Esophagus mucosa (tissue), 1 donor: ENCODE measurements at places on chromosomes 1 and 21. TPM values are rescaled to one million over a fixed set of nuclear protein-coding genes. Genes with fewer than 3 reads are reported as not detected.

DNA sequence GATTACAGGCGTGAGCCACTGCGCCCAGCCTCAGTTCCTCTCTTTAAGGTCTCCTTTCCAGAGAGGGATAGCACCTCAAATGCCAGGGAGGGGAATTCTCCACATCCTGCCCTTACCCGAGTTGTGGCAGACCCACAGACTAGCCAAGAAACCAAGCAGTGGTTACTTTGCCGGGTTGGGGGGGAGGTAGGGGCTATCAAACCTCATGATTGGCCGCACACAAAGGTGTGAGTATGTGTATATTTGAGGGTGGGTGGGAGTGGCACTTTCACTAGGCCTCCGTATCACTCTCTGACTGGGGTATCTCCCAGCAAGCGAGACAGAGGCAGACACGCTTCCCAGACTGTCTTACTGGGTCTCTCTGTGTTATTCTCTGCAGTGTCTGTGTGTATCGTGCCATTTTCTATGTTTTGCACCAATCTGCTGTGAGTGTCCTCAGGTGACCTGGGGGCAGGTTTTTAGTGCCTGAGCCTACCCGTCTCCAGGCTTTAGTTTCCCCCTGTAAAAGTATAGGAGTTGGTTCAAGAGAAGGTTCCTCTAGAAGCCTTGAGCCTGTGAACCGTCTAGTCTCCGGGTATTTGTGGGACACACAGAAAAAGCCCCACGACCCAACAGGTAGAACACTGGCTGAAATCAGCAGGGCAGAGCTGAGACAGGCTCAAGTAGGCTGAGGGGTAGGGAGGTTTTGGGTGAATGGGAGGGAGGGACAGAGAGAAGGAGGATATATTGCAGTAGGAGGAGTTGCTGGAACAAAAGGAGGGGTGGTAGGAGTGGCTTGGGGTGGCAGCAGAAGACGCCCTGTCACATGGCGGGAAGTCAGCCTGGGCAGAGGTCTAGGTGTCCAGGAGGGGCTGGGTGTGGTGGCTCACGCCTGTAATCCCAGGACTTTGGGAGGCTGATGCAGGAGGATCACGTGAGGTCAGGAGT is 10.3 kb downstream of the LMNA start:
- peak; percentile 58 for ATAC-seq

DNA sequence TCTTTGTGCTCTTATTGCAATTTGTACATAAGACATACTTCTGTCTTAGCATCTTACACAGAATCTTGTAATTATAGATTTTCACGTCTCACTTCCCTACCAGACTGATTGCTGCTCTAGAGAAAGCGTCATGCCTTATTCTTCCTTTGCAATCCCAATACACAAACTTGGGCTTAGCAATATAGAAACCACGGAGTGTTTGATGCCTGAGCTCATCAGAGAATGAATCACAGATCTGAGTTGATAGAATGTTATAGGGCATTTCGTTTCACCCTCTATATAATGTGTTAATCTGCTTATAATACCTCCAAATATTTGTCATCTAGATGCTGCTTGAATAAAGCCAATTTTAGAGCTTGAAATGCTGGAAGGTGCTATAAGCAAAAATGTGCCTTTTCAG is 6.6 kb downstream of the FMO1 start:
- peak; percentile 46 for ATAC-seq

DNA sequence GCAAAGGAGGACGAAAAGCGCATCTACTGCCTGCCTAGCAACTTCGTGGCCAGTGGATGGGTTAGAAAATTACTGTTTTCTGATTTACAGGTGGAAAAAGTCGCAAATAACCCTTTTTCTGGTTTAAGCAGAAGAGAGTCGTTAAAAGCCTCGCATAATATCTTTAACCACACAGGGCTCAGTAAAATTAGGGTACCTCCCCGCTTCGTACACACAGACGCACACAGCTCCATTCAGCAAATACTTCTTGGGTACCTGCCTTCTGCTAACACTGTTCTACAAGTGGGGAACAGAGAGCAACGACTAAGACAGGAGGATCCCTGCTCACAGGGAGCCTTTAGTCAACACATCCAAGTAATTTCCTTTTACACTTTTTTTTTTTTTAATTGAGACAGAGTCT is 704 bp downstream of the ALG6 start:
- no peak for ATAC-seq

DNA sequence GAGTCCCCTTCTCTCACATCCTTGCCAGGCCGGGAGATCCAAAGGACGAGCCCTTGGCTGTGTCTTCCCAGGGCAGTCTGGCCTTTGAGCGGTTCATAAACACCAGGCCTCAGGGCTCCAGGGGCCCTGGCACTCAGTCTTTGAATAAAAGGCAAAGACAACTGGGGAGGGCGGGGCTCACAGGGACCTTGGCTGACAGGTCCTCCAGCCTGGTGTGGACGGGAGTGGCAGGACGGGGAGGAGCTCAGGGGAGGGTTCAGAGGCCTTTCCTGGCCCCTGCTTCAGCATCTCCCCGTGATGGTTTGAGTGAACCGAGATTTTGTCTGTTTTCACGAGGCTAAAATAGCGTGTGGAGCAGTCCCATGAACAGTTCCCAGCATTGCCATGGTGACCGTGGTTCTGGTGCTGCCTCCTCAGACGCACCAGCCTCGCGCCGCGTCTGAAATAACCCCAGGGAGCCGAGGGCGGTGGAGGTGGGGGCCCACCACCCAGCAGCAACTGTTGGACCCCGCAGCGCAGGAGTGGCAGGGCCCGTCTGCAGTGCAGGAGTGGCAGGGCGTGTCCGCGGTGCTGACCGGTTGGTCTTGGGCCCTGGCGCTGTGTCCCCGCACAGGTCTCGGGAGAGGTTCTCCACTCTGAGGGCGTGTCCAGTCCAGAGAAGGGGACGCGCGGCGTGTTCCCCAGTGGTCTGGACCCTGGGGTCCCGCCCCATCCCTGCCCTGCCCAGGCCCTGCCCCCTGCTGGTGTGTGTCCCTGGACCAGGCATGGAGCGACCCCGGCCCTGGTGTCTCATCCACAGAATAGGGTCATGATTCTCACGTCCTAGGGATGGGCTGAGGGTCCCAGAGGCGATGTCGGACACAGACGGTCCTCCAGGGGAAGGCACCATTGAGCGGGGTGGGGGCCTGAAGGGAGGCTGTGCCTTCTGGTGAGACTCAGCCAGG is 7.1 kb upstream of the PRKCZ start:
- ATAC-seq: peak; percentile 29

DNA sequence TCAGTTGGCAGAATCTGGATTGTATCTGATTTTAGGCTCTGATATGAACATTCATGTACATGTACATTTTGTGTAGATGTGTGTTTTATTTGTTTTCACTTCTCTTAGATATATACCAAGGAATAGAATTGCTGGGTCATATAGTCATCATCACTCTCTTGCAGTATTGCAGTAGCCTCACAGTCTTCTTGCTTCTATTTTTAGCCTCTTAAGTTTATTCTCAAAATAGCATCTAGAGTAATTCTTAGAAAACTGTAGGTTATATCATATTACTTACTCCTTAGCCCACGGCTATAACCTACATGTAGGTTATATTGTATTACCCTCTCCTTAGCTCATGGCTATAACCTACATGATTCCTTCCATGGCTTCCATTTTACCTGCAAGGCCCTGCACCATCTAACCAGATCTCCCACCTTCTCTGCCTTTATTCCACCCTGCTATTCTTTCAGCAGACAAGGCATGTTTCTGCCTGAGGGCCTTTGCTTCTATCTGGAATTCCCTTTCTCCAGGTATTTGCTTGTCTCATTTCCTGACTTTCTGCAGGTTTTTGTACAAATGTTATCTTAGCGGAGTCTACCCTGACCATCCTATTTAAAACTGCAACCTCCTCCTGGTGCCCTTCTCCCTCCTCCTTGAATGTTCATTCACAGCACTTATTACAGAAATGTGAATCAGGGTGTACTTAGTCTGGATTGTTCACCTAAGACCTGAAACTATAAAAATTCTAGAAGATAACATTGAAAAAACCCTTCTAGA is 109.0 kb upstream of the ETV3 start:
- ATAC-seq: no peak

- ATAC-seq: no peak
These were observed 24.7 kb downstream of the HSF2BP start for GRCh38 chr21:43634618-43635017.

DNA sequence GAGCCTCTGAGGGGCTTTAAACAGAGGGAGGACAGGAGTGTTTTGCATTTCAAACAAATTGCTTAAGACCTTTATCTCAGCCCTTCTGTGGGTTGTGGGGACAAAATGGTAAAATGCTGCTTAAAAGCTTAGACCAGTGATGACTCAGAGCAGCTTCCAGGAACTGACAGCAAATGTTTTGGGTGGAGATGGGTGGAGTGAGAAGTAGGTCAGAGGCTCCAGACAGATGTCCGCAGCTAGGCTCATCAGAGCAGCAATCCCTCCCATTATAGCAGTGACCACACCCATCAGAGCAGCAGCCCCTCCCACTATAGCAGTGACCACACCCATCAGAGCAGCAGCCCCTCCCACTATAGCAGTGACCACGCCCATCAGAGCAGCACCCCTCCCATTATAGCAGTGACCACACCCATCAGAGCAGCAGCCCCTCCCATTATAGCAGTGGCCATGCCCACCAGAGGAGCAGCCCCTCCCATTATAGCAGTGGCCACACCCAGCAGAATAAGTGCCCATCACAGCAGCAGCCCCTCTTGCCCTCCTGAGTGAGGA is 532.2 kb downstream of the MATN1 start:
- ATAC-seq: peak; percentile 88

DNA sequence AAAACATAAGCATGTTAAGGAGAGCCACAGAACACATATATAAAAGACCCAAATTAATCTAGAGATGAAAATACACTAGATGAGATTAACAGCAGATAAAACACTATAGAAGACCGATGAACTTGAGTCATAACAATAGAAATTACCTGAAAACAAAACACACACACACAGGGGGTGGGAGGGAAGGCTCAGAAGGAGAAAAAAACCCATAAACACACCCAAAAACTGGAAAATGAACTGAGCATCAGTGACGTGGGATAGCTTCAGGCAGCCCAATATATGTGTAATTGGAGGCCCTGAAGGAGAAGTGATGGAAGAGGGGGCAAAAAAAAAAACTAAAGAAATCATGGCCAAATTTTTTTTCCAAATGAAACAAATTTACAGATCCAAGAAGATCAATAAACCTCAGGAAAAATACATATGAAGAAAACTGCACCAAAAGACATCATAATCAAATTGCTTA is 11.4 kb downstream of the ALDH9A1 start:
- no peak for ATAC-seq

DNA sequence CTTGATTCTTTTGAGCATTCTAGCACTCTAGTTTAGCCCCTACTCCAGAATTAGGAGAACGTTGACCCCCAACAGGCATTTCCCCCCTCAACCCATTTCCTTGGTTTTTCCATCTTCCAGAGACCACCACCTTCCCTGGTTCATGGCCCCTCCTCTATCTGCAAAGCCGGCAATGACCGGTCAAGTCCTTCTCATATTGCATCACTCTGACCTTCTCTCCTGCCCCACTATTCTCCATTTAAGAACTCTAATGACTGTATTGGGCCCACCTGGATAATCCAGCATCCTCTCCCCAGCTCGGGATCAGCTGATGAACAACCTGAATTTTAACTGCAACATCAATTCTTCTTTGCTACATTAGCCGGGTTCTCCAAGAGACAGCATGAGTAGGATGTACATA is 437.4 kb downstream of the NPHP4 start:
- no peak for ATAC-seq

- peak; percentile 54 for ATAC-seq
These were observed 8.2 kb upstream of the CAP1 start for GRCh38 chr1:40032240-40032891.

DNA sequence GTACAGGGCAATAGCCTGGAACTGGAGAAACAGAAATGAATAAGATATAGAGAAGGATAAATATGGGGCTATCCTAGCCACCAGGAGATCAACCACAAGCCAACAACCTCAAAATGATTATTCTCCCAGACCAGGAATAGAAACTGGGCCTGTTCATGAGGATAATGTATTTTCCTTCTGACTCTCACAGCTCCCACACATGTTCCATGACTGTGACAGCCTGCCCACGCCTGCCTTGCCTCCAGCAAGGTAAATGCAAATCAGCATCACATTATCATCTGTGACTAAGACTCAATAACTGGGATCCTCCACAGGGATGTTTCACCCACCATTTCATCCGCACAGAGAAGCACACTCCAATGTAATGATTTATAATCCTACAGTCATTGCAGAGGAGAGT is 3.3 kb downstream of the ENSA start:
- peak; percentile 12 for ATAC-seq

DNA sequence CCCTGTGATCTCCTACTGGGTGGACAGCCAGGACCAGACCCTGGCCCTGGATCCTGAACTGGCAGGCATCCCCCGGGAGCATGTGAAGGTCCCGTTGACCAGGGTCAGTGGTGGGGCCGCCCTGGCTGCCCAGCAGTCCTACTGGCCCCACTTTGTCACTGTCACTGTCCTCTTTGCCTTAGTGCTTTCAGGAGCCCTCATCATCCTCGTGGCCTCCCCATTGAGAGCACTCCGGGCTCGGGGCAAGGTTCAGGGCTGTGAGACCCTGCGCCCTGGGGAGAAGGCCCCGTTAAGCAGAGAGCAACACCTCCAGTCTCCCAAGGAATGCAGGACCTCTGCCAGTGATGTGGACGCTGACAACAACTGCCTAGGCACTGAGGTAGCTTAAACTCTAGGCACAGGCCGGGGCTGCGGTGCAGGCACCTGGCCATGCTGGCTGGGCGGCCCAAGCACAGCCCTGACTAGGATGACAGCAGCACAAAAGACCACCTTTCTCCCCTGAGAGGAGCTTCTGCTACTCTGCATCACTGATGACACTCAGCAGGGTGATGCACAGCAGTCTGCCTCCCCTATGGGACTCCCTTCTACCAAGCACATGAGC is 17.2 kb upstream of the SLC25A44 start:
- peak; percentile 29 for ATAC-seq

The IPO9 gene
- 26.9 TPM for total RNA-seq

The CXADR gene
- total RNA-seq: 34.9 TPM

The FAM163A gene
- not detected for total RNA-seq

The OR2T11 gene
- not detected for total RNA-seq

The PADI4 gene
- not detected for total RNA-seq
